Hair follicle dermal papilla cell (primary cell): ENCODE measurements at places on chromosomes 12 and 14. TPM values are rescaled to one million over a fixed set of nuclear protein-coding genes. Genes with fewer than 3 reads are reported as not detected.

TCL1A gene
- total RNA-seq = 0.65 TPM in 1 of 2 replicates, not detected in the other

NFE2 gene
- total RNA-seq = 0.61 and 0.65 TPM in 2 replicates

MEG3 gene
- 200 and 262 TPM in 2 replicates for total RNA-seq

TDG gene
- total RNA-seq = 21.0 and 25.8 TPM in 2 replicates

SLC24A4 gene
- total RNA-seq = not detected in 2 replicates

WNT1 gene
- total RNA-seq = not detected in 2 replicates

SMCO3 gene
- not detected in 2 replicates for total RNA-seq

A2ML1 gene
- total RNA-seq = under 0.01 TPM in 1 of 2 replicates, not detected in the other

RBMS2 gene
- total RNA-seq = 25.7 and 26.0 TPM in 2 replicates

BTBD7 gene
- 34.2 and 42.5 TPM in 2 replicates for total RNA-seq
